Right renal pelvis (tissue), 4 donors: ENCODE measurements at places on chromosomes 3 and 15.

DNA sequence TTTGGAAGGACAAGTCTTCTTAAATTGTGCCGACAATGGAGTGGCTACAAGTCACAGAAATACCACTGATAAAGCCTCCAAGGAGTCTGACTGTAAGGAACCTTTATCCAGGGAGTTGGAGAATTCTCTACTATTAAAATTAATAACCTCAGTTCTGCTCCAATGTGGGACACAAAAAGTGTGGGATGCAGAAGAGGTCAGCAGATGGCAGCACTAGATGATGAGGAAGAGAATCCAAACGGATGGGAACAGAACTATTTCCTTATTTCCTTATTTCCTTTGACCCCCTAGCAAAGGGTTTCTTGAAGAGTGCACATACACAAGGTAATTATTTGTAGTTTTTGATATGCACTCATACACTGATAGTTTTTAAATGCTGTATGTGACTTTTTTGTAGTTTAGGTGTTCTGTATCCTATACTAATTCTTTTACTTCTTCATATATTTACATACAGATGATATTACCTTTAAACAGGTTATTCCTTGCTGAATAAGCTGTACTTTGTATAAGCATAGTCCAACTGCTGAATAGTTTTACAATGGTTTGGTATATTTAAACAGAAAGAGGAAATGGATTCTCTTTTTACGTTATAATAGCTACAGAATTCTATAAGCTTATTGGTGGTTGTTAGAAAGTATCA, 25.6 kb upstream of the NLGN1 start:
- no peak for DNase-seq

- DNase-seq, result no peak
Measured at GRCh38 chr3:48601622-48601994, 6.5 kb upstream of the COL7A1 start.

GRCh38 chr15:35306361-35306981, 221.4 kb upstream of the NANOGP8 start:
- DNase-seq, result no peak

DNA sequence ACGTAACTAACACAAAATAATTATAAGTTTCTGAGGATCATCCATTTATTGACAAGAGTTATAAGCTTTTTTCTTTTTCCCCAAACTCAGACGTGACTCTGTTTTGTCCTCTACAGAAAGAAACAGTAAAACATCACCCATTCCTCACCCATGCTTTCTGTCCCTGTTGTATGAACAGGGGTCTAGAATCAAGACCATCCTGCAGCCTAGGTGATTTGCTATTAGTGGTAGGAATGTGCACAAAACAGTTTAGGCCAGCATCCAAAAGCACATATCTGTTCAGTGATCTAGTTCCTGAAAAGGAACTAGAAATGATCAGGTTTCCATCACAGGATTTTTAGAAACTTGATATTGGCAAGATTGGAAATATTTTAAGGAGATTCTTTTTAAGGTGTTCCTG, 527.6 kb downstream of the SOX2 start:
- DNase-seq, result no peak

GRCh38 chr15:91853948-91854638, 585 bp downstream of the SLCO3A1 start:
- DNase-seq, result no peak

GRCh38 chr3:20103731-20104130, 63.5 kb downstream of the KAT2B start:
- no peak for DNase-seq

DNA sequence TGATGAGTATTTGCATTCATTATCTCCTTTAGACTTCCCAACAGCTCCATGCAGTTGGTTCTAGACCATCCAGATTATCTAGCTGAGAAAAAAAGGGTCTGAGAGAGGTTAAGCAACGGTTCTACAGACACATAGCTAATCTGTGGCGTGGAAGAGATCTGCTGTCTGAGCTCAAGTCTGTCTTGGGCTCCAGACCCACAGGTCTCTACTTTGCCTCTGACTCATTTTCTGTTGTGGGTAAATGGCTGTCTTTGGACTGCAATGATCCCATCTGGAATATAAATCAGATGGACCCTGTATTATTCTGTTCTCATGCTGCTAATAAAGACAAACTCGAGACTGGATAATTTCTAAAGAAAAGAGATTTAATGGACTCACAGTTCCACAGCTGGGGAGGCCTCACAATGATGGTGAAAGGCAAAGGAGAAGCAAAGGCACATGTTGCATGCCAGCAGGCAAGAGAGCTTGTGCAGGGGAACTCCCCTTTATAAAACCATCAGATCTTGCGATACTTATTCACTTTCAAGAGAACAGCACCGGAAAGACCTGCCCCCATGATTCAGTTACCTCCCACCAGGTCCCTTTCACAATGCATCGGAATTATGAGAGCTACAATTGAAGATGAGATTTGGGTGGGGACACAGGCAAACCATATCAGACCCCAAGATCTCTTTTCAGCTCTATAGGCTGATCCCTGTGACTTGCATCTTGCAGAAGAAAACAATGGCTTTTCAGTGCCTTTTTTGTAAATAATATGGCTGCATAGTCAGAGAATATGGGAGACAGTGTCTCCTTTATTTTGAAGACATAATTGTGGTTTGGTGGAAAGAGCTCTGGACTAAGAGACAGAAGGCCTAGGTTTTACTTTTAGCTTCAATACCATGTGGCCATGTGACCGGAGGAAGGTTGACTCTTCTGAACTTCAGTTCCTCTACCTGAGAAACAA, 24.7 kb downstream of the CEMIP start:
- no peak for DNase-seq

GRCh38 chr3:167114619-167115018, 265.5 kb downstream of the ZBBX start:
- DNase-seq, result no peak

DNA sequence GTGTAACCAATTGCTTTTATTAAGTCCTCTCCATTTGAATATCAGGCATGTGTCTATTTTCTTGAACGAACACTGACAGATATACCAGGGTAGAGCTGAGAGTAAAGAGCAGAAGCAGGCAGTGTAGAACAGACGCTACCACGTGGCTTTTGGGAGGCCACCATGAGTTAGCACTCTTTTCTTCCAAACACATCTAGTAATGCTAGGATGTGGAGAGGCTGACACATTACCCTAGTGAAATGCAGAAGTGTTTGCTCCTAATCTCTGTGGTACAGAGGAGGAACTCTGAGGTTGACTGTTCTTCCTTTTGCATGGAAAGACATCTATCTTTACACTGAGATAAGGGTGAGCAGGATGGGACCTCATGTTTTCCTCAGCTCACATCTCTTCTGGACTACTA, 216.3 kb downstream of the SATB1 start:
- DNase-seq, result no peak

DNA sequence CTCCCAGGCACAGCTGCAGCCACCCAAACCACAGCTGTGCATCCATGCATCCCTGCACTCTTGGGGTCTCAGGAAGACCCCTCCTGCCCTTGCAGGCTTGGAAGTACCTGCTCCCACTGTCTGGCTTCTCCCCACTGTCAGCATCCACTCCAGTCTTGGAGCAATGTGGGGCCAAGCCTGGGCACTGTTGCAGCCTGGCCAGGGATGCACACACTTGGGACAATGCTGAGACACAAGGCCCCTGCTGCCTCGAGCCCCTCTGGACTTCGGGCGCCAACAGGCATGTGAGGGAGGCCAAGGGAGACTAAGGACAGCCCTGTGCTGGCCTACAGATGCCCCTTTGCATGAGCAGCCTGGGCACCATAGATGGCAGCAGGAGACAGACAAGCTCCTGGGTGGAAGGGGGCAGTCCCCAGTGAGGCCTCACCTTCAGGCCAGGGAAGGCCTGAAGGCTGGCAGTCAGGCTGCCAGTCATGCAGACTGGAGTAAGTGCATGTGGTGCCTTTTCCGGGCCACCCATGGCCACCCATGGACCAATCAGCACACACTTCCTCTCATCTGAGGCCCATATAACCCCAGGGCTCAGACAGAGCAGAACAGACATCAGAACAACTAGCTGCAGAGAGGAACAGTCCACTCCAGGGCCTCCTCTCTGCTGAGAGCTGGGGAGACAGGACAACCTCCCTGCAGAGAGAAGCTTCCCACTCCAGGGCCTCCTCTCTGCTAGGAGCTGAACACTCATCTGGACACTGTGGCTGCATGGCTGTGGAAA, 219.0 kb downstream of the VGLL3 start:
- no peak for DNase-seq

DNA sequence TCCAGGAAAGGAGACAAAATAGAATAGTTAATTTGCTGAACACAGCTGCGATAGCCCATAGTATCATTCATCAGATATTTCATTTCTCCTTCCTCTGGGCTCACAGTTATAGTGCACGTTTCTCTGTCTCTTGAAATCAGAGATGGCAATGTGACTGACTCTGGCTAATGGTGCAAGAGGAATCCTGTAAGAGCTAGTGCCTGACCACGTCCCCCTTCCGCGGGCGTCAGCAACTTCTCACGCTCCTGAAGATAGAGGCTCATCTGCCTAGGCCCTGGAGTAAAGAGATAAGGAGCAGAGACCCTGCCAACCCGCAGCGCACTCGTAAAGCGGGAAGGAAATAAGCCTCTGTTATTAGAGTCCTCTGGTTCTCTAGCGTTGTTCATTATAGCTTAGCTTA, 391.8 kb downstream of the VPS13C start:
- no peak for DNase-seq

DNA sequence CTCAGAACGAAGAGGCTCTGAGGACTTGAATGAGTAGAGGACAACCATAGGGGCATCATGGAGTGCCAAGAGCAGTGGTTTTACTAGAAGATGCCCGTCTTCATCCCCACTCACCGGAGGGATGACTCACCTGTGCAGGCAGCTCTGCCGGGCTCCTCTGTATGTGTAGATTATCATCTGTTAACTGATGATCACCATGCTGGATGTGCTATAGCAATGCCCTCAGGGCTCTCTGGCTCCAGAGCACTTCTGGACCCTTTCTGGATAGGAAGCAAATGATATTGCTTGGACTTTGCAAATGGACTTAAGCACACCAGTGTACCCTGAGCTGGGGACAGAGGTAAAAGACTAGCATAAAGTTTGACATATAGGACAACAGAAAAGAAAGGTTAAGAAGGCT, 10.2 kb upstream of the TGFBR2 start:
- no peak for DNase-seq

GRCh38 chr15:27725731-27726130, 373.4 kb downstream of the OCA2 start:
- no peak for DNase-seq

DNA sequence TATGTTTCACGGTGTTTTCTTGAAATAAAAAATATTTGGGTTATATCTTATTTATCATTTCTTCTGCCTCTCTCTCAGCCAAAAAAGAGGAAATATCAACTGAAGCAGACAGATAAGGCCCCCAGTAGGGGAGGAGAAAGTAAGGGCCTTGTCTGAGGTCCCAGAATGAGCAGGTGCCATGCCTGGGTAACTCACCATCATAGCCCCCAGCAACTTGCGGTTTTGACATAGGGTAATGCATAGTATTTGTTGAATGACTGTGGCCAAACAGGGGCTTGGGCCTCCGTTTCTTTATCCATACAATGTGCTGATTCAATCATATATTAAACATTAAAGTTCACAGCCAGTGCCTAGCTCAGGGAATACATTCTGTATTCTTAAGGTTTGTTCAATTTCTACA, 119.6 kb downstream of the ABI3BP start:
- DNase-seq, result no peak

- no peak for DNase-seq
Measured at GRCh38 chr3:112874725-112875124, 28.1 kb upstream of the CD200R1L start.

DNA sequence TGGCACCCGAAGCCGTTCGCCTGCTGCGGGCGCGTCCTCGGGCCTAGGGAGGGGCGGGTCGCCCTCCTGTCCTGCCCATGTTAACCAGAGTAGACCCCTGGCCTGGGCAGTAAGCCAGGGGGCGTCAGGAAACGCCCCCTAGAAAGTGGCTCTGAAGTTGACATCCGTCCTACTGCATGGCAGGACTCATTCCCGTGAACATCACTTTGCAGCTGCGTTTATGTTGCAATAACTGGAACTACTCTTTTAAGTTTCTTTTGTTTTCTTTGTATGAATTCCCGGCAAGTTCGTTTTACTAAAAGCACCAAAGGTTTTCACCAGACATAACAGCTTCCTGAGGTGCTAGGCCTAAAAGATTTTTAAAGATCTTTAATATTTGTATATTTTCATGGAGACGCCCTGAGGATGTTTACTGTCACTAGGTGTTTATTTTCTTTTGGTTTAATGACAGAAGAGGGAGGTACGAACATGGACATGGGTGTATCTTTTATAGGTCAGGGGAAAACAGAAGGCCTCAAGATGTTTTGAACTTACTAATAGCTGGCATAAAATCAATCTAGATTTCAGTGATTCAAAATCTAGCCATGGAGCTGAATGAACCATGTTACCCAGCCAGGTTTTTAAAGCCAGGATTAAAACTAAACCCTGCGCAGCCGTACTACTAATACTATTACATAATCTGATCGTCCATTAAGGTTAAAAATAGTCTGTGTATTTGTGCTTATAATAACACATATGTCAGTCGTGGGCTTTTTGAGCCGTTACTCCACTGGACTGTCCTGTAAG, 1.0 kb downstream of the C15orf61 start:
- no peak for DNase-seq
